Cortex of kidney (tissue), 1 donor: ENCODE measurements at places on chromosomes 7 and 10.

- no peak for DNase-seq
Observed at GRCh38 chr10:128701837-128702236, 575.6 kb upstream of the MKI67 start.

DNA sequence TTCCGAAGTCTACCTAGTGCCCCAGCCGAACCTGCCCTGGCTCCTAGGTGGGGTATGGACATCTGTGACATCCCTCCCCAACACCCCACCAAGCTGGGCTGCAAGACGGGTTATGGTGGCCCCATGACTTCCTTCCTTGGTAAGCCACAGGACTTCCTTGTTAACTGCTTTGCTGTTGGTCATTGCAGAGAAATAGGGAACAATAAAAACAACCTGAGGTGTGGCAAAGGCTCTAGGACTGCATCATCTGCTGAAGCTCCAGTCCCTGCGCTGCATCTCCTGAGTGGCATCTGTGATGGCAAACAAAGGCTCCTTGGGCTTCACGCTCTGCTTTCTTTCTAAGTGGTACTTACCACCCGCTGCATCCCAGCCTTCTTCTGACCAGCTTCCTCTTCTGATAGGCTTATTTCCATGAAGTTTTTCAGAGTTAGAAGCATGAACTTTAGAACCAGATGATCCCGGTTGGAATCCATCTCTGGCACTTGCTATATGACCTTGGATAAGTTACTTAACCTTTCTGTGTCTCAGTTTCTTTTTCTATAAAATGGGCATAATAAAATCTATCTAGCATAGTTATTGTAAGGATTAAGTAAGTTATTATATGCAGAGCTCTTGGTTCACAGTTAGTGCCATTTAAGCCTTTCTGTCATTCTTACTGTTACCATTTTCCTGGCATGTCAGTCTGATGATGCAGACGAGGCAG is 216.8 kb downstream of the RPS24 start:
- DNase-seq, result no peak

DNA sequence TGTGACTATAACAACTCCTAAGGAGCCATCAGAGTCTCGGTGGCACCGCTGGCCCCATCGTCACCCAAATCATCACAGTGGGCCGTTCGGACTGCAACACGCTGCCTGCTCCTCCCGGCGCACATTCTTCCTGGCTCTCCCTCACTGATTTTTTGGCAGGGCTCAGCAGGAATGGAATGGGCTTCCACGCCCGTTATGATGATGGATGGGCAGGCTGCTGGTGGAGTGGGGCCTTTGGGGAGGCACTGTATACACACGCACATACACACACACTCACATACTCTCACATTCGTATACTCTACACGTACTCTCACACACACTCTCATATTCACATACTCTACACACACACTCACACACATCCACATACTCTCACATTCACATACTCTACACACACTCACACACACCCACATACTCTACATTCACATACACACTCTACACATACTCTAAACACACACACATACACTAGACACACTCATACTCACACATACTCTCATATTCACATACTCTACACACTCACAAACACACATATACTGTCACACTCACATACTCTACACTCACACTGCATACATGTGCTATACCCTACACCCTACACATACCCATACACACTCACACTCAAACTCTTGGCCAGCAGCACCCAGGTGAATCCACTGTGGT is 99.8 kb downstream of the KCNMA1 start:
- no peak for DNase-seq

- DNase-seq, result no peak
Observed at GRCh38 chr7:138282997-138283396, 177.1 kb upstream of the TRIM24 start.

DNA sequence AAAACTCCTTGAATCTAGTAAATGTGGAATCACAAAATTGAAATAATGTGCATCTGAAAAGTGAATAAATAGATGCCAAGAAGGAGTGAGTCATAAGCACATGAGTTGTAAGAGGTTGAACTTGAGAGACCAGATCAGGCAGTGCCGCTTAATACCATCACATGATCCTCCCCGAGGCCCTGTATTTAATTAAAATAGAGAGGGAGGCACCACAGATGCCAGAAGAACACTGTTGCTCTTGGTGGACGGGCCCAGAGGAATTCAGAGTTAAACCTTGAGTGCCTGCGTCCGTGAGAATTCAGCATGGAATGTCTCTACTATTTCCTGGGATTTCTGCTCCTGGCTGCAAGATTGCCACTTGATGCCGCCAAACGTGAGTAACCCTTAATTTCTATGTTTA is at the start of gene GPNMB:
TSS of gene GPNMB (plus strand) at position 221 of the 400 bp plus-strand sequence. CDS start at position 304, 83 bp downstream.
- DNase-seq, result no peak

- DNase-seq, result no peak
Observed at GRCh38 chr10:13449296-13449695, 79.5 kb downstream of the BEND7 start.

DNA sequence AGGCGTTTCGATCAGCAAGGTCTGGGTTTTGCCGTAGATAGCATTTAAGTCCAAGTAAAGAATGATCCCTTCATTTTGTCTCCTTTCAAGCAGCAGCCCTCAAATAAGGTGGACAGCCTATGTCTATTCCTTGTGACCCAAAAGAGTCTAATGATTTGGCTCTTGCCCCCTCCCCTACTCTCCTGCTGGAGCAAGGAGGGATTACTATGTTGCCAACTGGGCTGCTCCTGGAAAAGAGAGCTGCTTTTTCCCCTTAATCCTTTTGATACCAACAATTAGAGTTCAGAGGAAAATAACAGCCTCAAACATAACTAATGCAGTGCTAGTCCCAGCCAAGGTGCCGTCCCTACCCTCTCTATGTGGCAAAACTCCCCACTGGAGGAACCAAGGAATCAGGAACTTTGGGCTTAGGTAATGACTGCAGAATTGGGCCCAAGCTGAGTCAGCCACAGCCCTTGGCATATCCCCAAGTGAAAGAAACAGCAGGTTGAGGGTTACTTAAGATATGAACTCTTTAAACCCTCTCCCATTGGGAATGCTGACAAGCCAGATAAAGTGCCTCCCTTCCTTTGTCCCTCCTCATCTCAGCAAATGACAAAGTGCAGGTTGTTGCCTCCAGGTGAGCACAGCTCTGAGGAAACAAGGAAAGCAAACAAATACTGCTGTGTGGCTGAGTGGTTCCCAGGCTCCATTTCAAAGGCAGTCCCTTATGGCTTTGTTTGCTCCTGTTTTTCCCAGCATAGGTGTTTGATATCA is 643.7 kb downstream of the INHBA start:
- no peak for DNase-seq

DNA sequence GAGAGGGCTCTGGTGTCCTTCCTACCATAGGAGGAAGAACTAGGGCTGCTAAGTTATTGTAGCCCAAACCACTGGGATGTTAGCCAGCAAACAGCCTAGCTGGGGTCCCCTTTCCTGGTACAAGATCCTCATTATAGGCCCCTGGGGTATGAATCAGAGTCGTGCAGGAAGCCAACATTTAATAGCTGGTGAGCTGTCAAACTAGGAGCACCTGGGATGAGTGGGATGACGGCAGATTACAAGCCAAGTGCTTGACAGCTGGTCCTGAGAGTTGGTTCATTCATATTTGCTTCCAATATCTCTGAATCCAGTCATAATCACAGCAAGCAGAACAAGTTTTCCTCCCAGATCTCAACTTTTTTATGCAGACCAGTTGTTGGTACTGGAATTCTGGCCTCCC is 25.1 kb upstream of the DNAJB12 start:
- no peak for DNase-seq

DNA sequence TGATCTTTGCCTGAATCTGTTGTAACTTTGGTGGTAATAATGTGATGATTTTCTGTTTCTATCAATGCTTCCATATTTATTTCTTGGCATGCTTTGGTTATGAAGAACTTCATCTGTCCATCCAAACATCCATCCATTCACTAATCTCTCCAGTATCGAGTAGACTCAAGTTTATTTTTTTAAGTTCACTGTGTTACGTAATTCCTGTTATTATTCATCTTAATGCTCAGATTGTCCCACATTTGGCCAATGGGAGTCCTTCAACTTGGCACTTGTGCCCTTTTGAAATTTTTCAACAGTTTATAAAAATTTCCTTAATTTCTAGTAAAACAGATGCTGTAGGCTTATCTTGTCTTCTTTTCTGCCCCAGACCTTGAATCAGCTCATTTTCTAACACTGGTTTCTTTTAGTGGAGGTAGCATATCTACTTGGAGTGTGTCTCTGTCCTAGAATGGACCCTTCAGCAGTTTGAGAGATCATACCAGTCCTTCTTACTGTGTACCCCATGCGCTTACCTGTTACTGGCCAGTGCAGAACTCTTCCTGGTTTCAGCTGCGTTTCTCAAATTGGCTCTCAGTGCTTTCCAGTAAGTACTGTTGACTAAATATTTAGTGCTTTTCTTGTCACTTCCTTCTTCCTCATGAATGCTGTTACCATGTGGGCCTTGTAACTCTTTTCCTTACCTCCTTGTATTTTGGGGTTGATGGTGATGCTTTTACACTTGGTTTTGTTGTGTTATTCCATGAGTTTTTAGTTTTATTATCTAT is 100.8 kb downstream of the MLLT10 start:
- no peak for DNase-seq

GRCh38 chr7:149415391-149416071 is 45.3 kb downstream of the ZNF777 start:
- no peak for DNase-seq

DNA sequence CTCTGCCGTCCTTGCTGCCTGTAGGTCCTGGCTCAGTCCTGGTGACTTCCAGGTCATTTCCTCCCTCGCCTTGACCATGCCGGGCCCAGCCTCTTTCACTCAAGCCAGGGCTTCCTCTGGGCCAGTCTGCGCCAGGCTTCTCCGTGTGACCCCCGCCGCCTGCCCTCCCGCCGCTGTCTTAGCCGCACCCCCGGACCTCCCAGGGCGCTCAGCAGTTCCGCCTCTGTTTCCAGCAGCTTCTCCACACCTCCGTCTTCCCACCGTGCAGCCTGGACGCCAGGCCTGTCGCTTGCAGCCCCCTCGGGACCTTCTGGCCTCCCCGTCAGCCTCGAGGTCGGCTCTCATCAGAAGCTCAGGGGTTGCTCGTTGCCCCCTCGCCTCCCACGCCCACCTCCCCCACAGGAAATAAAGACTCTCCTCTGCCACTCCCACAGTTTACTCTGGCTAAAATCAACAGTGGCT is 123.0 kb upstream of the FZD8 start:
- DNase-seq, result no peak

DNA sequence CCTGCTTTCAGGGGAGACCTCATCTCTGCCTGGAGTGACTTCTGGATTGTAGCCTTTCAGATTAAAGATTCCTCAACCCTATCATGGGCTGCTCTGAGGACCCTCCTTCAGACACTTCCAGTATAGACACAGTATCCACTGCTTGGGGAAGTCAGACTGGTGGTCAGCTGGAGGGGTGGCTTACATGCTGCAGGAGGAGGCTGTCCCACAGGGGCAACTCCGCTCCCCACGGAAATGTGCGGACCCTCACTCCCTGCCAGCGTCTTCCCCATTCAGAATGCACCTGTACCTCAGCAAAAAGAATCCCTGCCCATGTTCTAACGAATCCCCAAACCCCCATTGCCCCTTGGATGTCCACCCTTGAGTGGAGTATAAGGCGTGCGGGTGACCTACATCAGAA is 95.5 kb downstream of the DOCK4 start:
- DNase-seq, result no peak

GRCh38 chr7:200290-200689 is 7.9 kb downstream of the FAM20C start:
- no peak for DNase-seq

DNA sequence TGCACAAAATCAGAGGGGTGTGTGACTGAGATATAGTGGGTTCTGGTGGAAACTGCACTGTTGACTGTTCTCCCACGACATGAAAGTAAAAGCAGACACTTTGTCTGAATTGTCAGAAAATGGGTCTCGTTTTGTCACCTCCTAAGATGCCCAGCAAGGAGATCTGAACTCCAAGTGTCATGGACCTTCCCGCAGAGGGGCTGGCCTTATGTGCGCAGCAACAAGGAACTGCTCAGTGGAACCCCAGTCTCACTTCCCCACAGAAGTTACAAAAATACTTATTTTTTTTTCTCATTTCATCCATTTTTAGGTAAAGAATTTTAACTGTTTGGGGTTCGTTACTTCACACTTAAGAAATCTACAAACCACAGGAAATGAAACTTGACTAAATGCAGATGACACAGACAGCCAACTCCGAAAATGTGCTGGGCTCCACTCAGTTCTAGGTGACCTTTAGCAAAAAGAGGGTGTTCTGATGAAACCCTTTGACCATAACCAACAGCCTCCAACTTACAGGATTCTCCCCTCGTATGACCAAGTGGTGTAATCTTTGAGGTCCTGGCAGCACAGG is 115.0 kb downstream of the FAM107B start:
- no peak for DNase-seq

GRCh38 chr10:60008816-60009215 is 102.5 kb upstream of the CCDC6 start:
- no peak for DNase-seq

- no peak for DNase-seq
Observed at GRCh38 chr10:91569522-91569921, 63.3 kb downstream of the PPP1R3C start.

DNA sequence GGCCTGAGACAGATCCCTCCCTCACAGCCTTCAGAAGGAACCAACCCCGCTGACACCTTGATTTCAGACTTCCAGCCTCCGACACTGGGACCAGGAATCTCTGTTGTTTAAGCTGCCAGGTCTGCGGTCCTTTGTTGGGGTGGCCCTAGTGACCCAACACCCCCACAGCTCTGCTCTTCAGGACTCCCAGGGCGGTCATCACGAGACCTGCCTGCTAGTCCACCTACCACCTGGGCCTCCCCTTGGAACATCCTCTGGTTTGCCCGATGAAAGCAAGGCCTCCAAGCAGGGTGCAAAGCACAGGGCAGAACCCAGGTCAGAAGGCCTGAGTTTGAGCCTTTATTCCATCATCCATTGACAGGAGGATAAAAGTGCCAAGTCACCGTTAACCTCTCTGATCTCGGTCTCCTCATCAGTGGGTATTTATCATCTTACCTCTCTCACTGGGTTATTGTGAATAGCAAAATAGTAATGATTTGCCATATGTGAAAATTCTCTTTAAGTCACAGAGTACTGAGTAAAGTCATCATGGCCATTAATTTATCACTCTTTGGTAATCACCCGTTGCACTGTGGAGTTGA is 16.9 kb upstream of the SMARCD3 start:
- no peak for DNase-seq

- no peak for DNase-seq
Observed at GRCh38 chr7:44083796-44084195, 1.5 kb upstream of the POLM start.
